Naive thymus-derived CD8-positive, alpha-beta T cell (primary cell): ENCODE measurements at places on chromosomes 2 and 18. TPM values are rescaled to one million over a fixed set of nuclear protein-coding genes. Genes with fewer than 3 reads are reported as not detected.

DNA sequence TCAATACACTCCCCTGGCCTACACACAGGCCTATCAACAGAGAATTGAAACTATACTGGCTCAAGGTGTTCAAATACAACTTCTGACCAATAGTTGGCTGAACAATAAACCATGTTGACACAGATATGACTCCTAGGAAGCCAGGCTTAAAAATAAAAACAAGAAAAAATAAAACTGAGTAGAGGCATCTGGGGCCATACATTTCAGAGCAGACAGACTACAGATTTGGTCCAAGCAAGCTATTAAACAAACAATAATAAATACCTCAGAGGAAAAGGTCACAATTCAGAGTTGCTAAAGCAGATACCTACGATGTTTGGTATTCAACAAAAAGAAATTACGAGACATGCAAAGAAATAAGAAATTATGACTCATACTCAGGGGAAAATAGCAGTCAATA is 132.8 kb upstream of the ACVR2A start:
- H3K27ac ChIP-seq: no peak overlapping the region
- H3K4me1 ChIP-seq: no peaks in the 10 kb centered on the region
- peaks cover under 1% of the 10 kb centered on the region for H3K36me3 ChIP-seq
- no peak overlapping the region for H3K4me3 ChIP-seq
- DNase-seq: no peak

DNA sequence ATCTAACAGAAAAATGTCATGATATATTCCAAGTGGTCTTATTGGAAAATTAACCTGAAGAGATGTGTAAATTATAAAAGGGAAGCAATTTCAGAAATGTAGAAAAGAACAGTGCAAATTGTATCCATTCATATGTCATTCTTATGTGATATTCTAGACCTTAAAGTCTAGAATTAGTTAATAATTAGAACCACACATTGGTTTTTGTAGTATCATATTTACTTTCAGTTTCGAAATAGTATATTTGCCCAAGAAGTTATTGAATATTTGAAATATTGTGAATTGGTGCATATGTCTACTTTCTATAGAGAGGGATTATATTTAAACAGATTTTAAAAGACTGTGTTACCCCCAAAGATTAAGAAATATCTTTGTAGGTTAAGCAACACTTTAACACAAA is 1348.6 kb upstream of the ACVR2A start:
- H3K4me3 ChIP-seq: no peak overlapping the region
- no peaks in the 10 kb centered on the region for H3K4me1 ChIP-seq
- H3K36me3 ChIP-seq: no peaks in the 10 kb centered on the region
- no peak overlapping the region for H3K27ac ChIP-seq
- DNase-seq: no peak

GRCh38 chr2:19802086-19802841 is 99.5 kb downstream of the TTC32 start:
- no peaks in the 10 kb centered on the region for H3K36me3 ChIP-seq
- H3K27me3 ChIP-seq: peaks cover 9% of the 10 kb centered on the region
- H3K27ac ChIP-seq: no peak overlapping the region
- H3K4me3 ChIP-seq: no peak overlapping the region

DNA sequence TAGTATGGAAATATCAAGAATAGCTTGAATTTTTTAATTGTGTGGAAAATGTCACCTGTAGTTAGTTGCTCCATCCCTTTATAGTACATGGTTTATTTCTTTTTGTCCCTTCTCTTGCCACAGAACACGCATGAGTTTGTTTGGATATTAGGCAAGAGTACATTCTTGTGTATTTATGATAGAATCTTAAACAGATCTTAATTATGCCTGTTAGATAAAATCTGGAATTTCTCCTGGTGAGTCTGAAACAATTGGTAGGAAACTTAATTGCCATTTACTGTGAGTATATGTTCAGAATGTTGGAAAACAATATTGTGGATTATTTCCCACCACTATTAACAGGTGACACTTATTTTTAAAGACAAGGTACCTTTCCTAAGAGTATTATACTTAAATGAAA is 30.2 kb upstream of the CABYR start:
- DNase-seq: no peak
- peaks cover 45% of the 10 kb centered on the region for H3K36me3 ChIP-seq
- H3K27me3 ChIP-seq: no peaks in the 10 kb centered on the region
- no peak overlapping the region for H3K27ac ChIP-seq
- no peak overlapping the region for H3K4me3 ChIP-seq

DNA sequence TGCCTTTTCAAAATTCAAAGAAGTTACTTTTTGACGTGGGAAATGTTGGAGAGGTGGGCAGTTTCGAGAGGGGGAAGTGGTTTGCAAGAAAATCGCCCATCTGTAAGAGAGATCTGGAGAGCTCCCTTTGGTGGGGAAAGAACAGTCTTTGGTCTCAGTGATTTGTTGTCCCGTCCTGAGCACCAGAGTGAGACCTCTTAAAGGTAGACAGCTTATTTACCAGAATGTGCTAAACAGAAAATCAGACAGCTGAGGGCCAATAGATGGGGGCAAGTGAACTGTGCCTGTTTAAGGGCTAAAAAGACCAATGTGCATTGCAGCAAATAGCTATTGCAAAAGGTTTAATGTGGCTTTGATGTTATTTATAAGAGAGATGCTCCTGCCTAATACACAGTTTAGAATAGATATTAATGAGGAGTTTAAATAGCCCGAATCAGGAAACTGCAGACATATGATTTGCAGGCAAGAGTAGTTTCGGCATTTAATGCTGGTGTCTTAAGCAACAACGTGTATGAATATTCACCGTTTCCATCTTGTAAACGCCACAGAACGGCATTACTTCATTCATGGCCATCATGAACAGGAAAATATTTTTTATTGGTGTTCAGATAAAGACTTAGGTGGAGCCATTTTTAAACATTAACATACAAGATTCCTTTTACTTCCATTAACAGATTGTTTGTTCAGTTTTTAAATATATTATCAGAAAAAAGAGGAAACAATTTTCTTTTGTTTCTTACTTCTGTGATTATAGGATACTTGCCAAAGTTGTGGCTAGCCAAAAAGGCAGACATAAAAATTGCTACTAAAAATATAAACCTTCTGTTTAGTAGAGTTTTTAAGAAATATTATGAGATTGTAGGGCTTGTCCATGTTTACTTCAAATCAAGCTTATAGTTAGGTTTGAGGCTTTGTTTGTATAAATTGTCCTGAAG is 29.6 kb downstream of the ARHGAP15 start:
- DNase-seq: no peak
- peaks cover 5% of the 10 kb centered on the region for H3K36me3 ChIP-seq
- H3K4me3 ChIP-seq: peak overlapping the region; percentile 69

DNA sequence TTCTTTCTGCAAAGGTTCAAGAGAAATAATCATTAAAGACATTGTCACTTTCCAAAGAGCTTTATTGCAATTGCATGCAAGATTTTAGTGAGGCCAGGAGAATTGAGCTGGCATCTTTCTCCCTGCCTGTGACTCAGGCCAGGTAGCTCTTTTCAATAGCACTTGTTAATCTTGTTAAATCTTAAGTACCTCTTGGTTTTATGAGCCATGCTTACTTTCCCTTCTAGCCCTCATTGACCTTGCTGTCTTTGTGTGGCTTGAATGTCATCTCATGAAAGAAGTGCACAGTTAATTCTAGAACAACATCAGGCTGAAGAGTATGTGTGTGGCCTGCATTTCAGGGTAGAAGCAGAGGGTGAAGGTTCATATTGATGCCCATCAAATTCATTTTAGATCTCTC is 14.8 kb upstream of the LGALSL start:
- peaks cover 28% of the 10 kb centered on the region for H3K27me3 ChIP-seq
- no peaks in the 10 kb centered on the region for H3K4me1 ChIP-seq
- H3K36me3 ChIP-seq: no peaks in the 10 kb centered on the region
- H3K4me3 ChIP-seq: no peak overlapping the region
- DNase-seq: no peak

DNA sequence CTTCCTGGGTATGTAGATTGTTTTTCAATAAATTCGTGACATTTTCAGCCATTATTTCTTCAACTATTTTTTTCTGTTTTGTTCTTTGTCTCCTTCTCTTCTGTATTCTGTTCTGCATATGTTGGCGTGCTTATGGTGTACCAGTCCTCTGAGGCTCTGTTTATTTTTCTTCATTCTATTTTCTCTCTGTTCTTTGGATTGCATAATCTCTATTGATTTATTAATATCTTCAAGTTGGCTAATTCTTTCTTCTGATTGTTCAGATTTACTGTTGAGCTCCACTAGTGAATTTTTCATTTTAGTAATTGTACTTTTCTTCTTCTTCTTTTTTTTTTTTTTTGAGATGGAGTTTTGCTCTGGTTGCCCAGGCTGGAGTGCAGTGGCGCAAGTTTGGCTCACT is 9.9 kb downstream of the GNLY start:
- no peak for DNase-seq
- H3K4me3 ChIP-seq: no peak overlapping the region
- peaks cover 4% of the 10 kb centered on the region for H3K27me3 ChIP-seq
- peaks cover 5% of the 10 kb centered on the region for H3K4me1 ChIP-seq

- H3K4me3 ChIP-seq: no peak overlapping the region
- no peaks in the 10 kb centered on the region for H3K36me3 ChIP-seq
- no peaks in the 10 kb centered on the region for H3K27me3 ChIP-seq
- no peaks in the 10 kb centered on the region for H3K4me1 ChIP-seq
- H3K27ac ChIP-seq: no peak overlapping the region
These were observed 678.8 kb downstream of the DCC start for GRCh38 chr18:53018791-53019190.

- no peak overlapping the region for H3K27ac ChIP-seq
- H3K4me3 ChIP-seq: no peak overlapping the region
- DNase-seq: no peak
- H3K4me1 ChIP-seq: no peaks in the 10 kb centered on the region
- H3K27me3 ChIP-seq: no peaks in the 10 kb centered on the region
These were observed 355.1 kb downstream of the DPP10 start for GRCh38 chr2:114797540-114797939.

- H3K4me3 ChIP-seq: no peak overlapping the region
- H3K36me3 ChIP-seq: no peaks in the 10 kb centered on the region
- H3K27me3 ChIP-seq: peaks cover 34% of the 10 kb centered on the region
- no peak overlapping the region for H3K27ac ChIP-seq
These were observed 150.0 kb downstream of the DYSF start for GRCh38 chr2:71603311-71603811.

DNA sequence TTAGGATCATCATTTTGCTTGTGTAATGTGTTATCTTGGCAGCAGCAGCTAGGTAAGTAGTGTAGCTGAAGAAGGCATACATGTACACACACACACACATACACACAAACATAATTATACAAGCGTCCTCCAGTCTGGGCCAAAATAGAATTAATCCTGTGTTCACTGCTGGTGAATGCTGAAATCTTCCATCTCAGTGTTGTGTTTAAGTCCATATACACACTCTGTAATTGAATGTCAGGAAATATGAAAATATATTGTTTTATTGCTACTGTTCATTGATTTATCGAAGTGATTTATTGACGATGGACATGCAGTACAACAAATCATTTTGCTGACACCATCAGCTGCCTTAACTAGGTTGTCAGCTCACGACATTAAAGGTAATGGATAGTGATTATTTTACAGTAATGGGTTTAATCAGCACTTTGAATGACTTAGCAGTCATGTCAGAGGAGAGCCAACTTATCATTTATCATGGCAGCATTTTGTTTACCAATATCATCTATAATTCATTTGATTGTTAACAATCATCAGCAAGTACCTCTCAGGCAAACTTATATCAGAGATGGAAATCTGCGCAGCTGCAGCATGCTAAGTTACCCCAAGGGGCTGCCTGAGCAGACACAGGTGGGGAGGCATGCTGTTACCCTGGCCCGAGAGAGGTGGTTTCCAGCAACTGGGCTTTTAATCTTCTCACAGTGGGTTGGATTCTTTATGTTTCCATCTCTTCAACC is 83.7 kb upstream of the FSHR start:
- no peak overlapping the region for H3K4me3 ChIP-seq
- no peaks in the 10 kb centered on the region for H3K36me3 ChIP-seq
- H3K27ac ChIP-seq: no peak overlapping the region

DNA sequence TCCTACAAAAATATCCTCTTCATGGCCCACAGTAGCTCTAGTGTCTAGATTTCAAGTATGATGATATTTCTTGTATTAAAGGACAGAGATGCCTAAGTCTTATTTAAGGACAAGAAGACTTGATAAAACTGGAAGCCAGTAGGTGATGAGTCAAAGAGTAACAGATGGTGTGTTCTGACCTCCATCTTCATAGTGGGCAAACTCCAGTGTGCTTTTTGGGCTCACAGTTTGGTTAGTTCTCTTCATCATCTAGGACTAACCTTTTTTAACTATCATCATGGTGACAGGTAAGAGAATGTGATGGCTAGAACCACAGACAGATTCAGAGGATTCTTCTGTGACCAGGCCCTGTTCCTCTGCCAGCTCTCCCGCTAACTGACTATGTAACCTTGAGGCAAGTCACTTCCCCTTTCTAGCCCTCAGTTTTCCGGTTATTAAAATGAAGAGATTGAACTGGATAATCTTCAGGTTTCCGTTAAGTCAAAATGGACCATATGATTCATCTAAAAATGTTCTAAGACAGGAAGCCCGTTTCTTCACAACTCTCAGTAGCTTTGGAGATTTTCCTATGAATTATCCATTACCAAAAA is 140.3 kb upstream of the RASGRP3 start:
- H3K4me3 ChIP-seq: no peak overlapping the region
- H3K27ac ChIP-seq: no peak overlapping the region

- H3K27ac ChIP-seq: no peak overlapping the region
- H3K36me3 ChIP-seq: no peaks in the 10 kb centered on the region
- DNase-seq: no peak
These were observed 9.1 kb downstream of the MBOAT2 start for GRCh38 chr2:8994386-8994785.

- peaks cover 14% of the 10 kb centered on the region for H3K36me3 ChIP-seq
- no peak overlapping the region for H3K4me3 ChIP-seq
- no peak overlapping the region for H3K27ac ChIP-seq
- no peaks in the 10 kb centered on the region for H3K27me3 ChIP-seq
- H3K4me1 ChIP-seq: no peaks in the 10 kb centered on the region
These were observed 227.5 kb upstream of the APCDD1 start for GRCh38 chr18:10226971-10227370.

DNA sequence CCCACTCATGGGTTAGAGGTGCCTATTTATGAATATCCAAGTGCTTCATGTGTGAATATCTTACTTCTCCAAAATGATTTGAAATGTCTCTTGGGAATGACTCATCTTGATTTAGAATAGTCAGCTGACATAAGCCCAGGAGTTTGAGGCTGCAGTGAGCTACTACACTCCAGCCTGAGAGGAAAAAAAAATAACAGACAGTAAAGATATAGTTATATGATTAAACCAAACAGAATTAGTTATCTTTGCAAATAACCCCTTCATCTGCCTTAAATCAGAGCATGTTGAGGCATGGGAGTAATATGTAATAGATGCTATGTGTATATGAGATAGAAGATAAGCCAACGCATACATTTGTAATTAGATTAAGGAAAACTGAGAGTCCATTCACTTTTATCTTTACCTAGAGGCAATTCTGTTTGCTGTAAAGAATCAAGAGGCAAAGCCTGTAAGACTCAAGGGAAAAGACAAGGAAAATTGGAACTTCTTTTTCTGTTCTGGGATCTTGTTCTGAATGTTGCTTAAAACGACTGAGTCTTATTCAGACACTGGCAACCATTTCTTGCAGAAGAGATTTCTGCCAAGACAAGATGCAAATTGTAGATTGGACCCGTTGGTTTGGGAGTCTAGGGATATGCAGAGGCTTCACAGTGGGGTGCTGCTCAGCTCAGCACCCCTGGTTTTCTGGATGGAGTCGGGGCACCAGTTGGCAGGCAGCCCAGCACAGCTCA is 104.4 kb downstream of the LIPG start:
- peaks cover 2% of the 10 kb centered on the region for H3K4me1 ChIP-seq
- H3K27me3 ChIP-seq: peaks cover 65% of the 10 kb centered on the region
- H3K4me3 ChIP-seq: no peak overlapping the region
- no peaks in the 10 kb centered on the region for H3K36me3 ChIP-seq

Gene C2orf81
- 9.8 TPM for total RNA-seq

Gene CD207
- not detected for total RNA-seq

Gene CYRIA
- 0.83 TPM for total RNA-seq

Gene KIAA2012
- total RNA-seq: not detected

Gene AQP12A
- total RNA-seq: not detected

Gene POLE4
- total RNA-seq: 49.0 TPM
